Pulmonary artery endothelial cell (primary cell): ENCODE measurements at places on chromosomes 5 and 9.

DNA sequence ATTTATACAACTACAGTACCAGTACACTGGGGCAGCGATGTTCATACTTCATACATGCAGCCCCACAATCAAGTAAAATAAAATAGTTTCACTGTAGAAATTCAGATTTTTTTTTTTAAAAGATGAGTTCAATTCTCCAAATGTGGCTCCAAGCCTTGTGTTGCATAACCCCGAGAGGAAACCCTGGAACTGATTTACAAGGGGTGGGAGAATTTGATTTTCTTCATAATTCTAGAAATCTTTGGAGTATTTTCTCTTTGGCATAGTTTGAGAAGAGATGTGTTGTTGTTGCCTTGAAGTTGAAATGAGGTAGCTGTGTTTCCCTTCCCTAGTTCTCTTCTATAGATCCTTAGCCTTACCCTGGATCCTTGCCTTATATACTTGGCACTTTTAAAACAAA lies 3.1 kb downstream of the RHOBTB3 start:
- no peak for DNase-seq

DNA sequence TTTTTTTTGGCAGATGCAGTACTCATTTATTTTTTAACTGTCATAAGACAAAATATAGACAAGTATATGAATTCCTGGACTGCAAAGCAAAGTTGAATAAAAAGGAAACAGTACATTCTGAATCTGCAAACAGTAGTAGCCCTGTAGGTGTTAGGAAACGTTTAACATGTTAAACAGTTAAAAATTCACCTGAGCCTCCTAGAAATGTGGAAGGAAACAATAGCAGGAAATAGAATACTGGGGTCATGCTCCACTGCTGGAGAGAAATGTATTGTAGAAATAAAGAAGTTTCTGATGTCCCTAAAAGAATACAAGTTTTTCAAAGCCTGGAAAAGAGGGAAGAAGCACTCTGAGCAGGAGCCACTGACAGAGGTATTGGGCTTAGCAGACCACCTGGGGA lies 866.0 kb downstream of the PTPRD start:
- no peak for DNase-seq

DNA sequence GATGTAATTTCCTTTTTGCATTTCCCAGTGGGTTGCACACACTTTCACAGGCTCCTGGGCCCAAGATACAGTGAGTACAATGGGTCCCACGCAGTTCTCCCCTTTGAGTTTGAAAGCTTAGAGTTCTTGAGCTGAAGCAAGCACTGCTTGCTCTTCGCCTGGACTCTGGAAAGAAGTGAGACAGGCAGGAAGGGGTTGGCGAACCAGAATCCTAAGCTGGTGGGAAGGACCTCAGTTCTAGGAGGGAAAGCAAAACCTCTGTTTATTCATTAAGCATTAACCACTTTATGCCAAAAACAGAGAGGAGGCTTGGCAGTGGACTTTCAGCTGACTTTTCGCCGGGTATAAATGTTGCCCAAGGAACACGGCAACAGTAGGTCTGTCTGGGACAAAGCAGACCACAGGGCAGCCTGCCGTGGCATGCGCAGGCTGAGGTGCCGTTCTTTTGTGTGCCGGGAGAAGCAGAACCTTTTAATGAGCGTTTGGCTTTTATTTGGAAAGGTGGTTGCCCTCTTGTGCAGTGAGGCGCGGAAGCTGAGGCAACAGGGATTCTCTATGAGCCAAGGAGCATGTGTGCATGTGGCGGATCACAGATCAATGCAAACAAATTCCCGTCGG lies 239.9 kb upstream of the PANK3 start:
- DNase-seq = no peak

DNA sequence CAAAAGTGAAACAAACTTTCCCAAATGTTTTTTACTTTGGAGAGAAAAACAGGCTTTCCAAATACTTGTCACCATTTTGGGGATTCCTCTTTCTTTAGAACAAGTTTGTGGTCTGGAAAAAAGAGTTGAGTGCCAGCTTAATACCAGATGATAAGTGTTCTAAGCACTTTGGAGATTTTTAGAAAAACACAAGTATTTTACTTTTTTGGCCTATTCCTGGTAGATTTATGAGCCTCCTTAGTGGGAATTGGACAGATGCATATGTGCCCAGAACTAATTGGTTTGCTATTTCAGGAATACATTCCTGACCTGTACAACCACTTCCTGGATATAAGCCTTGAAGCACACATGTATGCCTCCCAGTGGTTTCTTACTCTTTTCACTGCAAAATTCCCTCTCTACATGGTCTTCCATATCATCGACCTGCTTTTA lies 40.5 kb downstream of the GPR21 start:
- no peak for DNase-seq

- DNase-seq = no peak
These were observed 121.1 kb downstream of the NUDT12 start for GRCh38 chr5:103441523-103441922.

GRCh38 chr5:56725711-56726411 lies 89.5 kb upstream of the MAP3K1 start:
- DNase-seq = no peak

- no peak for DNase-seq
These were observed 557.9 kb upstream of the GRAMD2B start for GRCh38 chr5:125865166-125865815.

DNA sequence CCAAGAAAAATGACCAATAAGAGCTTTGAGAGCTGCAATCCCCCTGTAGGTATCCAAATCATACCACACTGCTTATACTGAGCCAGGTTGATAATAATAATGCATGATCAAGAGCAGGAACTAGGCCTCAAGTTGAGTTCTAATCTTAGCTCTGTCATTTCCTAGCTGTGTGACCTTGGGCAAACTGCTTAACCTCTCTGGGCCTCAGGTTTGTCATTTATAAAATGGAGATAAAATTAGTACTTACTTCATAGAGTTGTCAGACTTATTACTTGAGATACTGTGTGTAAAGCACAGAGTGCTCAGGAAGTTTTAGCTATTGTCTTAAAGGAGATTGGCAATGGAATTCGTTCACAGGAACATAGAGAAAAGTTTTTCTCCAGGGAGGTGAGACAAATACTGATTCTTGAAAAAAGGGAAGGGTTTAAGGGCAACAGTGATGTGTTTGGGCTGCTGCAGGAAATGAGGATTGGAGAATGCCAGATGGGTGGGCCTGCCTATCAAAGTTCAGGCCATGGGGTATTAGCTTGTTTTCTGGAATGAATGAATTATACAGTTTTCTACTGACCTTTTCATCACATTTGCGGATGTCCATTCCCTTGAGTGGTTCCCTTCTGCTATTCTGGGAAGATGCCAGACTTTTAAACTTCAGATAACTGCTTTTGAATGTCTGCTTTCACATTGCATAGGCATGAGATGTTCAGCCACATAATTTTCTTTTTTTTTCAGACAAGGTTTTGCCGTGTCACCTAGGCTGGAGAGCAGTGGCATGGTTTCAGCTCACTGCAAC lies 10.2 kb upstream of the ATP6V0E1 start:
- DNase-seq = no peak

DNA sequence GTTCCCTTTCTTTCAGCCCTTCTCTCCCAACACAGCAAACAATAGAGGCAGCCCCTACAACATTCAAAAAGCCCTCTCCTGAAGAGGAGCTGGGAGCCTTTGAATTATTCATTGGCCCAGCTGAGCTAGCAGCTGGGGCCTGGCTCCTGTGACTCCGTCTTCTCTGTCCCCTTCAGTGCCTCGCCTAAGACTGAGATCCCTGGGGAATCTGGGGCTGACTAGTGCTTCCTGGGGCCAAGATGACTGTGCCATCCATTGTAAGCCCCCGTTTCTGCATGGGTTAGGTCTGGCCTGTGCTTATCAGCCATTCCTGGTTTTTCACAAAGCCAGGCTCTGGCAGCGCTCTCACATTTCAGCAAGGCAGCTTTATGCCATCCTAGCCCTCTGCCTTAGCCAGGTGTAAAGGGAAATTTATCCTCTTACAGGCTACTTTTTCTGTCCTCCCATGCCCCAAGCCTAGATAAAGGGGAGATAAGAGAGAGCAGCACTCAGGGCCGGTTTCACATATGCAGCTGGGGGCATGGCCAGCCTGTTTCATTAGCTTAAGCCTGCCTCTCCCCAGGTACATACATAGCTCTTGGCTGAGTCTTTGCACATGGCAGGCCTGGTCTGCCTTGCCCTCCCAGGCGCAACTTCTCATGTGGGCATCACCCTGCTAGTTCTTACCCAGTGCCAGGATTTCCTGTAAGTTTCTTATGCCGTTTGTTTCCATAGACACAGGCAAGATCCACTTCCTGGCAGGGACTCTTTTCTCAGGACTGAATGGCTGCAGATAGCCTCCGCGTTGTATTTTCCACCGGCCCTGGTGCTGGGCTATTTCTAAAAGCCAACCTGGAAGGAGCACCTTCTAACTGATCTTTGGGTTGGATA lies 15.8 kb downstream of the PTPA start:
- DNase-seq = no peak

- DNase-seq = no peak
These were observed 210.6 kb upstream of the ADAMTSL1 start for GRCh38 chr9:18263377-18263776.

GRCh38 chr9:20671635-20672034 lies 12.4 kb upstream of the FOCAD start:
- no peak for DNase-seq

GRCh38 chr5:68303038-68303738 lies 87.6 kb downstream of the PIK3R1 start:
- no peak for DNase-seq

DNA sequence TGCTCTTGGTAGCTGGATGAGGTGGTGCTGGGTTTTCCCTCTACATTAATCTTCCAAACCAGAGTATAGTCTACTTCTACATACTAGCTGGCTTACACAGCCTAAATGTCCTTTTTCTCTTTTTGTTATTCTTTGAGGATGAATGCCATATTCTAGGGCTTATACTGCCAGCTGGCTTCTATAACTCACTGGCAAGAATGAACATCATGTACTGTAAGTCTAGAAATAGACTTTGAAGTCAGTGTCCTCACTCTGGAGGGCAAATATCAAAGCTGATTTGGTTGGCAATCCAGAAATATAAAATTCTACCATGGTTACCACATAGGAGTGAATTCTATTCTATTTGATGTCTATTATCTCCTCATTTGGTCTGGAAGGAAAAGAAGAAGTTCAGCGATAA lies 251.7 kb upstream of the TYRP1 start:
- DNase-seq = no peak

DNA sequence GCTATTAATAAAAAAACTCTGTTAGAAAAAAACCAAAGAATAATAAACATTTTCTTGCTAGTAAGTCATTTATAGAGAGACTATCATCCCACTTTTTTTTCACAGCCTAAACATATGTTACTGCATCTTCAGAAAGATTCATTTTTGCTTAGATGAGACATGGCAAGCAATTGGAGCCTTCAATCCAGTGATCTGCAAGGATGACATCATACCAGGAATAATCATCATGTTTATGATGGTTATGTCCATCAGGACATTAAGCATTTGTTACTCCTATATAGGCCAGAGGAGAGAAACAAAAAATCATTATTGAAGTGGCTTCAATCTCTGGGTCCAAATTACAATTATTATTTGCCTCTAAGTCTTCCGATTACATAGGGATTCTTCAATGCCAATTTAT lies 626.3 kb upstream of the CCNG1 start:
- no peak for DNase-seq

DNA sequence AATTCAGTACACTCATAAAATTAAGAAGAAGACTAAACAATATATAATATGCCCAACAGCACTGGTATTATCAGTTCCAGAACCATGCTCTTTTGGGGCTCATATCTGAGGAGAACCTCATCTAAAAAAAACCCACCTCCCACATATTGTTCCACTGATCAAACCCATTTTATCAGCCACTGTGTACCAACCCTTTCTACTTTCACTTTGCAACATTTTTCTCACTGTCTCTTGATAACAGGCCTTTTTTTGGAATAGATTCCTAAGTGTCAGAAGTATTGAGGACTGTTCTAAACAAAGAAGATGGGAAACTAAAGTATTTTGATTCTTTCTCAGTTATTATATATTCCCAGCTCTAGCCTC lies 173.2 kb downstream of the GABRB2 start:
- no peak for DNase-seq
